T-helper 1 cell (primary cell): ENCODE measurements at places on chromosomes 12 and 14.

- no peak for DNase-seq
Measured at GRCh38 chr12:44847403-44847802, 28.7 kb downstream of the NELL2 start.

GRCh38 chr14:39241637-39242036, 7.9 kb downstream of the MIA2 start:
- DNase-seq: no peak

DNA sequence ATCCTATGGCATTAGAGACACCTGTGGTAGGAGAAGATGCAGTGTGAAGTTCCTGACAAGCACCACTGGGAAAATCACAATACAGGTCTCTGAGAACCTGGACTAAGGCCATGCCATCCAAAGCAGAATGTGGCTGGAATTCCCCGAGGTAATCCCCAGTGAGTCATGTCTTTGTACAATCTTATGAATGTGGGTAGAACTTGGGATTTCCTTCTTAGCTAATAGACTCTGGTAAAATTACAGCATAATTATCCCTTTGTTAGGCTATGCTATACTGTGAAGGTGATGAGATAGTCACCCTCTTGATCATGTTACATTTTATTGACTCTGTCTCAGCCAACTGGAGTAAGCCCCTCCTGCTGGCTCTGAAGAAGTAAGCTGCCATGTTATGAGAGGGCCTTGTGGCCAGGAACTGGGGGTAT, 224.3 kb upstream of the DCN start:
- no peak for DNase-seq

- DNase-seq: peak; percentile 41
Measured at GRCh38 chr12:54981796-54982195, 2.8 kb downstream of the TESPA1 start.

DNA sequence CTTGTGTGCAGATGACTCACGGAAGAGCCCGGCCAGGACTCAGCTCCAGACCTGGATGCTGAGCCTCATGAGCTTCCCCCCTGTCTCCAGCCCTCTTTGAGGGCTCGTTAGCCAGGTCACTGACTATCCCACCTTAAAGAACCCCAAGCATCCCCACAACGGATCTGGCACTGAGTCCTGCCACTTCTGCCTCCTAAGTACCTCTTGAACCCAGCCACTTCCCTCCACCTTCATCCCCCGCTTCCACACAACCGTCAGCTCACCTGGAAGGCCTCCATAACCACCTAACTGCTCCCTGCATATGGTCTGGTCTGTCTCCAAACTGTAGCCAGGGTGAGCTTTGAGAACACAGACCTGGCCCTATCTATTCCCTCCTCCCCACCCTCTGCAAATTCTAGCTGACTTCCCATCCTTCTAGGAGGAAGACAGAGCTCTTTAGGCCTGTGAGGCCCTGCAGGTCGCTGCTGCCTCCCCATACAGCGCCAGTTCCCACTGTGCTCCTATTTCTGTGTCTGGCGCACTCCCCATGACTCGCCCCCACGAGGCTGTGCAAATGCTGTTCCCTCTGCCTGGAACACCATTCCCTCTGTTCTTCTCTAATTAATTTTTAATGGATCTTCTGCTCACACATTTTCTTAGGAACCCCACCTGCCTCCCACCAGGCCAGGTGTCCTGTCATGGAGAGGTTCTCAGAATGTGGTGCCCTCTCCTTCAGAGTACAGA, 2.9 kb upstream of the HSP90AA1 start:
- DNase-seq: no peak

DNA sequence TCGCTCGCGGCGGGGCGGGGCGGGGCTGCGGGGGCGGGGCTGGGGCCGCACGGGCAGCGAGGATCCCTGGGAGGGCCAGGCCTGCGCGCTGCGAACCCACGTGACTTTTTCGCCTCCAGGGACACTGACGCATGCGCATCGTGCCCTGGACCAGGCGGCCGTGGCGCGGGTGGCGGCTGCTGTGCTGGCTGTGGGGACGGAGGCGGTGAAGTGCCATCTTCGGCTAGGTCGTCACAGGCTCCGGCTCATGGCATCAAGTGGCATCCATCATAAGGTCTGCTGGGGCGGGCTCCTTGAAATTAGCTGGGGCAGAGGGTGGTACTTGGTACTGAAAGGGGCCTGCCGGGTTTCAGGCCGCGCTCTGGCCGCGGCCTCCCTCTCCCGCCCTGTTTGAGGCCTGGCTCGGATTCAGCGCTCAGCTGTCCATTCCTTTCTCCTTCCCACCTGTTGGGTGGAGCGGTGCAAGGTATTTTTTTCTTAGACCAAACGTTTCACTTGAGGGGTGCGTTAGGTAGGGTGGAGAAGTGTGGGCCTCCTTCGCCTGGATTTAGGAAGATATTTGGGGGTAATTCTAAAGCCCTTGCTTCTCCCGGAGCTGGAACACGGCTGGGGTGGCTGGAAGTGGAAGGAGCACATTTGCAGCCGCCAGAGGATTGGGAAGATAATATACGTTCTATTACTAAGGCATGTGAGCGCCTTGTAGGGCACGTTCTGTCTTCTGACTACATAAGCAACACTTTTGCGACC, at the start of gene PRPF39:
PRPF39 (plus strand) TSS at position 141 of the 747 bp plus-strand sequence. CDS start 11,124 bp downstream, outside the sequence.
- peak; percentile 95 for DNase-seq
